ENCODE measurements at places on chromosomes 11 and 22. TPM values are rescaled to one million over a fixed set of nuclear protein-coding genes. Genes with fewer than 3 reads are reported as not detected.

MACROD1 gene
- total RNA-seq = 13.5 TPM

NTM gene
- 9.5 TPM for total RNA-seq

E2F8 gene
- 3.2 TPM for total RNA-seq

OVOL1 gene
- total RNA-seq = 0.41 TPM

OR52E4 gene
- total RNA-seq = not detected

CTNND1 gene
- 217 TPM for total RNA-seq

All from left lung (tissue), 14 donors.